Effector memory CD8-positive, alpha-beta T cell (primary cell): ENCODE measurements at places on chromosomes 2 and 18.
A peak's percentile ranks its signal among the peaks of the same experiment; 100 is the strongest.

DNA sequence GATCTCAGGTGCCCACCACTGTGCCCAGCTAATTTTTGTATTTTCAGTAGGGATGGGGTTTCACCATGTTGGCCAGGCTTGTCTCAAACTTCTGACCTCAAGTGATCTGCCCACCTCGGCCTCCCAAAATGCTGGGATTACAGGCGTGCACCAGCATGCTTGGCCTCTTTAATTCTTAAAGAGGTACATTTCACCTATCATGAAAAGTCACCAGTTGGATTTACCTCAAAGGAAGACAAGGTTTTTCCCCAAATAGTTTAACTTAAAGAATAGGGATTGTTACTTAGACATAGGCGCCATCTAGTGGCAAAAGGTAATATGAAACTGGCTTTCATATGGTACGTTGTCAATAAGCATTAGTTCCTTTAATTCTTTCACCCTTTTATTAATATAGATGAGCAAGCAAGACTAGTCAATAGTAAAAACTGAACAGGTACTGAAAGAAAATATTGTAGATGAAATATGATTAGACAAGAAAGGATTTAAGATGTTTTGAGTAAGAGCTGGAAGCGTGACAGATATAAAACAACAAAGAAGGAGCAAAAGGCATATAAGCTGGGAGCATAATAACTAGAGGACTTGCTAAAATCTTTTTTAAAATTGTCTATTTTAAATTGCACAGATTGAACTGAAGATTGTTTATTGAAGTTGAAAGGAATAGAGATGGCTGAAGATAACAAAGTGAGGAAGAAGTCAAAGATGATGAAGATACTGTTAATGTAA, 35.0 kb upstream of the PSMD14 start:
- peak; percentile 42 for DNase-seq

GRCh38 chr2:113036763-113037162, 15.9 kb downstream of the IL36B start:
- DNase-seq: no peak

DNA sequence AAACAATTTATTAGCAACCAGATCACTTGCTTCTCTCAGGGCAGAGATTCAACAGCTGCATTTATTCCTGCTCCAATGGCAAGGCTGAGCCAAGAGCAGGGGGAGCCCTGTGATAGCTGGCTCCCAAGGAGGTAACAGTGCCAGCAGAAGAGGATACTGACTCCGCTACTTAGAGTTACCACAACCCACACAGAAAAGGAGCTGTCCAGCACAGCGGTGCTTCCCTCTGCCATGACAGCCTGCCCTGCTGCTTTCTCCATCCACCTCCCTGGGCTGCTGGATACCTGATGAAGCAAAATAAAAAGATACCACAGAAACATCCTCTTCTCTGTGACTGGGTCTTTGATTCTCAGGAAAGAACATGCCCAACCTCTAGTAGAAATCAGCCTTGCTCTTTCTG, 467.2 kb downstream of the LRRTM4 start:
- no peak for DNase-seq

- DNase-seq: no peak
Observed at GRCh38 chr2:209917154-209917771, 85.2 kb upstream of the RPE start.

DNA sequence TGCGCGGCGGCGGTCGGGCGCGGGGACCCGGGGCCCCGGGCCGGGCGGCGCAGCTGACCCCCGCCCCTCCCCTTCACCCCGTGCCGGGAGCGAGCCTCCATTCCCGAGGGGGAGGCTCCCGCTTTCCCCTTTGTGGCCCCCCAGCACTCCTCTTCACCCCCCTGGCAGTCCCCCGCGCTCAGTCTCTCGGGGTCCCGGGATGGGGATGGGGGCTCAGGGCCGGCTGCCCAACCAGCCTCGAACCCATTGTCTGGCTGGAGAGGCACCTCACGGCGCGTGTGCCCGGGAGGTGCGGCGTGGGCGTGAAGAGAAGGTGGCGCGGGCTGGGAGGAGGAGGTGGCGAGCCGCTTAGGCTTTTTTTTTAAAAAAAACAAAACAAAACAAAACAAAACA, 748 bp downstream of the FMNL2 start:
- no peak for DNase-seq

DNA sequence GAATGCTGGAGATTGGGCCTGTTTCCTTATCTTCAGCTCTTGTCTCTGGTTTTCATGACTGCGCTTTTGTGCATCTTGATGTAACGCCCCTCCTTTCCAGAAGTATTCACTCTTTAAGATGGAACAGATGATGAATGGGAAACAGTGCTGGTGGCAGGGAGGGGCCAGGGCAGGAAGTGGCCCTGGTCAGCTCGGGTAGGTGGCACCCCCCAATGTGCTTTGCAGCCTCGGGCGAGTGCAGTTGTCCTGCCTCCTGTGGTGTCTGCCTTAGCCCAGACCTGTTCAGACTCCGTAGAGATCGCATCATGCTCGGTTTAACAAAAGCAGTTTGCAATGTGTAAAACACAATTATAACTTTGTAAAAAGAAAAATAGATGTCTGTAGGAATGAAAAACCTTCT, 17.0 kb upstream of the MGAT4A start:
- no peak for DNase-seq

DNA sequence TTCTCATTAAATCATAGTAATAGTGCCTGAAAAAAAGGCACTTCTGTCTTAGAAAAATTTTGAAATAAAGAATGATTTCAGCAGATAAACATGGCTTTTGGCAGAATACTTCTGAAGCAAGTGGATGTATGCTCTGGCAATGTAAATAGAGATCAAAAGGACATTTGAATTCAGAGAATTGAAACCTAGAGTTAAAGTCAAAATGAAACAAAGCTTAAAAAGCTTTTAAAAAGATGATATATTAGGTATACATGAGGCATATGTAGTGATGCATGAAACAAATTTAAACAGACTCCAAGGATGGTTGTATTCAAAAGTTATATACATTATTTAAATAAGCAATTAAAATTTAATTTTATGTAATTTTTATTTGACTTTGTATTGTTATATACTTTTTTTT, 1344.5 kb upstream of the TMEFF2 start:
- DNase-seq: no peak

- DNase-seq: no peak
Observed at GRCh38 chr2:196225213-196225612, 53.8 kb upstream of the STK17B start.

- peak; percentile 59 for DNase-seq
Observed at GRCh38 chr2:237432484-237433092, 18.6 kb upstream of the COL6A3 start.

DNA sequence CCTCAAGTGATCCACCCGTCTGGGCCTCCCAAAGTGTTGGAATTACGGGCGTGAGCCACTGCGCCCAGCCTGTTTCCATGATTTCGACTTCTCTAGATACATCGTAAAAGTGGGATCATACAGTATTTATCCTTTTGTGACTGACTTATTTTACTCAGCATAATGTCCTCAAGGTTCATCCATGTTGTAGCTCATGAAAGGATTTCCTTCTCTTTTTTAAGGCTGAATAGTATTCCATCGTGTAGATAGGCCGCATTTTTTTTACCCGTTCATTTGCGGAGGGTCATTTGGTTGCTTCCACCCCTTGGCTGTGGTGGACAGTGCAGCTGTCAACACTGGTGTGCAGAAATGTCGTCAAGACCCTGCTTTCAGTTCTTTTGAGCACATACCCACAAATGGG, 48.8 kb upstream of the SMAD7 start:
- DNase-seq: no peak

DNA sequence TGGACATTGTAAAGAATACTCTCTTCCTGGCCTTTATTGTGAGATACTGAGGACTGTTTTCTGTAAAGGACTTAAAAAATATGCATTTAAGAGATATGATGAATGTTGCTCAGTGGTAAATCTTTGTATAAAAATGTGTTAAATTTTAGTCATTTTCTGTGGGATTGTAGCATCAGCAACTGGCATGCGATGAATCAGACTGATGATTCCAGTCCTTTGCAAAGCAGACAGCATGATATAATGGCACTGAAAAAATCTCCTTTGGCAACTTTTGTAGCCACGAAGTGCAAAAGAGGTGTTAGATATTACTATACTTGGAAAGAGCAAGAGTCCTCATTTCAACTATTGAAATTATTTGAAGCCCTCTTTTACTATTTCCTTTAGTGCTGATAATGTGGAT, 678.7 kb downstream of the PLCL1 start:
- no peak for DNase-seq

- DNase-seq: no peak
Observed at GRCh38 chr2:143140864-143141661, 11.8 kb downstream of the ARHGAP15 start.

- DNase-seq: no peak
Observed at GRCh38 chr2:13158466-13158865, 441.7 kb downstream of the TRIB2 start.

GRCh38 chr2:36388472-36388871, 32.9 kb downstream of the CRIM1 start:
- no peak for DNase-seq

GRCh38 chr2:75772908-75773630, 62.4 kb upstream of the GCFC2 start:
- no peak for DNase-seq

GRCh38 chr18:29154758-29155725, 978.1 kb upstream of the CDH2 start:
- DNase-seq: no peak

GRCh38 chr18:34789768-34790344, 79.8 kb downstream of the DTNA start:
- DNase-seq: no peak

DNA sequence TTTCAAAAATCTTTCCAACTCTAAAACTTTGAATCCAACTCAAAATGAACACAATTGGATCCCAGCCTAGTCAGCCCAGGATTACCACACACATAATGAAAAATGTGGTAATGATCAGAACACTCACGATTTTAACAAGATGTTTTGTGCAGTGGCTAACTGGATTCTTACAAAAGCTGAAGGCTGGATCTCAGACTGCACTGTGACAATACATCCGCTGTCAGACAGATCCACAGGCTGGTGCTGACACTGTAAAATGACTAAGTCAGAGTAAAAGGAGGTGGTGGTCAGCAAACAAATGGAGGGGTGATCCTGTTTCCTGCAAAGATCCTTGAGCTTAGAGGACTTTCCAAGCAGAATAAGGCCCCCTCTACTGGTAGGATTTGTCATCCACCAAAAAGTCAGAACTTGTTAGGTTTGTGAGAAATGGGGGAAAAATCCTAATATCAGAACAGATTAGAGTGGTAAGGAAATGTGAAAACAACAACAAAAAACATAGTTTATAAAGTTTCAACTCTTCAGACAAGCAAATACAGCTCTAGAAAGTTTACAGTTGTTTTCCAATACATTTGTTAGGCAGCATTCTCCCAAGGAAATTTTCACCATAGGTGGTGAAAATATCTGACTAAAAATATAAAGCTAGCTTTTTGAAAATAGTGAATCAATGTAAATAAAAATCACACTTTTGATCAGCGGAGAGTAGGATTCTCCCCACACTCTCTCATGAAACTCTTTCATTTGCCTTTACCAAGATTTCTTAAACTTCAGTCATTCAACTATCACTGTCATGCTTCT, 211.9 kb downstream of the AGPS start:
- no peak for DNase-seq

DNA sequence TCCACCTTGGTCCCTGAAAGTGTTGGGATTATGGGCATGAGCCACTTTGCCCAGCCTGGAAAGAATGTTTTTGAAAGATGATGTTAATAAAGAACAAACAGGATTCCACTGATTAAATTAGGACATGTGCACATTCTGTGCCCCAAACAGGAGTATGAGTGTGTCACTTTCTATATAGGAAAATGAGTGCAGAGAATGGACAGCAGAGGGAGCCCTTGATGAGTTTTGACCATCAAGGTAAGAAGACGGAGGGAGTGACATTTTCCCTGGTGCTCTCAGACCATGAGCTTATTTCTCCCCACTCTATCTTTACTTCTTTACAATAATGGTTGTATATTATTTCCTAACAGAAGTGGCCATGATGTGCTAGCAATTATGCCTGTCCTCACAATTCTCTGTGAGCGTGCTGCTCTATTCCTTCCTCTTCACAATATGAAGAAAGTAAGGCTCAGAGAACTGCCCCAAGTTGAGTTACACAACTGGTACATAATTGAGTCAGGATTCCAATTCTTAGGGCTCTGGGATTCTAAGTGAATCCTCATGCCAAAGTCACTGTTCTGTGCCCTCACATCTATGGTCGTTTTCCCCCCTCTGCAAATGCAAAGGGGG, 20.6 kb downstream of the RPL37A start:
- peak; percentile 44 for DNase-seq

DNA sequence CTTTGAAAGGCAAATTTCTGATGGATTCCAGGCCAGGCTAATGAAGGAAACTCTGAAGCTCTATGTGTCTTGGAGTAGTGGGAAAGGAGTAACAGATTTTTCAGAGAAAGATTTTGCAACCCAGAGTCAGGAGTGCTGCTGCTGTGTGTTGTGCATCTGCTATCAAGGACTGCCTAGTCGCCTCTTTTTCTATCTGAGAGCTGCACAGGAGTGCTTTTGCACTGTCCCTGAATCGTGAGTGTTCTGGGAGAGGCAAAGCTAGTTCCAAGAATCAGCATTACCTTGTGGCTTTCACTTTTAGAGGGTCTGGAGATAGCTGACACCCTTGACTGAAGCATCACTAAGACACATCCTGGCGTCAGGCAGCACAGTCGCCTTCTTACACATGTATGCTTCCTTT, 336.4 kb downstream of the PARD3B start:
- no peak for DNase-seq

DNA sequence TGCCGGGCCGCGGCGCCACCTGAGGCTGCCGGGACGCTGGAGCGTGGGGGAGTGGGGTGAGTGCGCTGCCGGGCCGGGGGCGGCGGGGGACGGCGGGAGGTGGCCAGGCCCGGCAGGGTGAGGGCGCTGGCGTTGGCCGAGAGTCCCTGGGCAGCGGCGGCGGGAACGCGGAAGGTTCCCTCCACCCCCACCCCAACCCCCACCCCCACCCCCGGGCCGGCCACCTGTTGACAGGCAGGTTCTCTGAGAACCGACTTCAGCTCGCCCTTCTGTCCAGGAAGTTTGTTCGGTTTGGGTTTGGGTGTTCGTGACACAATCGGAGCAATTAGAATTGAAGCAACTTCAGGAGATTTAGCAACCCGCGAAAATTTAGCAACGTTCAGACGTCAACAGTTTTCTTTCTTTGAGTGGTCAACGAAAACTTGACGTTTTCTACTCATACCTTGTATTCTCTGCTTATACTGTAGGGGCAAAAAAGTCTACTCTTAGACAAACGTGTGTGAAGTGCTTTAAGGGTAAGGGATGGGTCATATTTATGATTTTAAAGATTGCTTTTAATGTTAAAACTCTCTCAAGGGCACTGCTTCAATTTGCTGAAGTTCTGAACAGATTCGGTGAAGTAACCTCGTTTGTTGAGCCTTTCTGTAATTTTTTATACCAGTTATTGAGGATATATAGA, 9.3 kb downstream of the OTX1 start:
- DNase-seq: no peak

- DNase-seq: no peak
Observed at GRCh38 chr2:153770359-153770991, 101.2 kb upstream of the GALNT13 start.

- no peak for DNase-seq
Observed at GRCh38 chr2:15271941-15272542, 289.1 kb downstream of the NBAS start.
